ENCODE measurements at places on chromosomes 13 and 19. TPM values are rescaled to one million over a fixed set of nuclear protein-coding genes. Genes with fewer than 3 reads are reported as not detected.

DCT gene
- total RNA-seq: 0.09 TPM

TTYH1 gene
- total RNA-seq: under 0.01 TPM

TCF3 gene
- total RNA-seq: 33.4 TPM

ZFP28 gene
- total RNA-seq: 6.0 TPM

KLK15 gene
- total RNA-seq: not detected

KCNK6 gene
- total RNA-seq: 2.0 TPM

RPS16 gene
- total RNA-seq: 102 TPM

ITM2B gene
- 76.5 TPM for total RNA-seq

NCR1 gene
- not detected for total RNA-seq

Measured in bronchial smooth muscle cell (primary cell).